NCI-H2171 treated with DMSO at 0.1 percent for 48 hours (cell line): ENCODE measurements at places on chromosomes 7 and 10.
A peak's percentile ranks its signal among the peaks of the same experiment; 100 is the strongest.

- DNase-seq = peak; percentile 27
These were observed 86.9 kb downstream of the CARD11 start for GRCh38 chr7:2956526-2957368.

DNA sequence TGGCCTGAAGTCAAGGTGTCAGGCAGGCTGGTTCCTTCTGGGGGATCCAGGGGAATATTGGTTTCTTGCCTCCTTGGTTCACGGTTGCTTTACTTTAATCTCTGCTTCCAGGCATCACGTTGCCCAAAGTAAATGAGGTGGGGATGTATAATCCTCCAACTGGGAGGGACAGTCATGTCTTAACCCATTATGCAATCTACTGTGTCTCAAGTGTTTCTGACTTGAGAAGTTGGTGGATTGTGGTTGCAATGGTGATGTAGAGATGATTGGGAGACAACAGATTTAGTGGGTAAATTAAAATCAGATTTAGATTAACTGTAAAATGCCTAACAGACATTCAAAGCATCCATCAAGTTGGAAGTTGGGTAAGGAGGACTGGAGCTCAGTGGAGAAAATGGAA is 32.7 kb downstream of the TBXAS1 start:
- no peak for DNase-seq

- DNase-seq = no peak
These were observed 36.0 kb upstream of the SEMA3E start for GRCh38 chr7:83684928-83685327.

- DNase-seq = no peak
These were observed 68.5 kb downstream of the GNAT3 start for GRCh38 chr7:80443325-80443724.

DNA sequence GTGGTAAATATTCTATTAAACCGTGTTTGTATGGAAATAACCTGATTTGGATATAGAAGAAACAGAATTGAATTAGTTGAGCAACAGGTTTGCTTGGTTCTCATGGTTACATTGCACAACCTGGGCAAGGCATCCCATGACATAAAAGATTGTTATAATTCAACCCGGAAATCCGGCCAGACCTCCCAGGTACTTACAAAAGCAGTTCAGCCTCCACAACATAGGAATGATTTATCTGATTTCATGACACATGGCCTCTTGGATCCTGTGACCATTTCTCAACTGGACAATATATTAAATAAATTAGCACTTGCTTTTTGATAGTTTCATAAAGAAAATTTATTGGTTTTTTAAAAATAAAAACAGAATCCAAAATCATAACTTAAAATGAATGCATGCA is 55.1 kb upstream of the PTPN12 start:
- DNase-seq = no peak

DNA sequence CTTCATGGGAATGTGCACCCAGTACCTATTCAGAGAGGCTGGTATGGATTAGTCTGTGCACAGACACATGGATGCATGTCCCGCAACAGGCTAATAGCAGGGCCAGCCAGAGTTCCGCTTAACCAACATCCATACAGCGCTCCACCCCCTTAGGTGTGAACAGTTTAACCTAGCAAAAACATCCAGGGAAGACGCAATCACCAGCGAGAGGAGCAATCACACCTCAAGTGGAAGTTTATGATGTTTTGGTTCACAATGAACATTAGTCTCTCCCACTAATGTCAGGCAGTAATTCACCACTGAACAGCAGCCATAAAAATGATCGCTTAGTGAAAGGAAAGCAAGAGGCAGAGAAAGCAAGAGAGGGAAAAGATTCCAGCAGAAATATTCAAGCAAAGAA is 91.1 kb downstream of the PLXNA4 start:
- DNase-seq = no peak
